Urothelium cell line (cell line): ENCODE measurements at places on chromosomes 6 and 20.

- no peak for DNase-seq
Measured at GRCh38 chr20:60583741-60584140, 625.5 kb downstream of the CDH26 start.

DNA sequence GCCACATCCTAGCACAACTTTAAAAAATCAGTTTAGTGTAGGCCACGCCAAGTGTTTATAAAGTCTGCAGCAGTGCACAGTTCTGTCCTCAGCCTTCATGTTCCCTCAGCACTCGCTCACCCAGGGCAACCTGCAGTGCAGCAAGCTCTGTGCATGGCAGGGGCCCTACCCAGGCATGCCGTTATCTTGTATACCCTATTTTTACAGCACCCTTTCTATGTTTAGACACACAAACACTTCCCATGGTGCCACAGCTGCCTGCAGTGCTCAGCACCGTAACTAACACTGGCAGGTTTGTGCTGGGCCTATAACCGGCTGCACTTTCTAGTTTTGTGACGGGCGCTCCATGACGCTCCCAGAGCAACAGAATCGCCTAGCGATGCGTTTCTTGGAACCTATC lies 43.8 kb downstream of the ZBTB46 start:
- DNase-seq, result no peak

- no peak for DNase-seq
Measured at GRCh38 chr6:54958446-54958845, 111.9 kb downstream of the FAM83B start.

GRCh38 chr6:157813191-157813590 lies 9.9 kb upstream of the SNX9 start:
- DNase-seq, result no peak

DNA sequence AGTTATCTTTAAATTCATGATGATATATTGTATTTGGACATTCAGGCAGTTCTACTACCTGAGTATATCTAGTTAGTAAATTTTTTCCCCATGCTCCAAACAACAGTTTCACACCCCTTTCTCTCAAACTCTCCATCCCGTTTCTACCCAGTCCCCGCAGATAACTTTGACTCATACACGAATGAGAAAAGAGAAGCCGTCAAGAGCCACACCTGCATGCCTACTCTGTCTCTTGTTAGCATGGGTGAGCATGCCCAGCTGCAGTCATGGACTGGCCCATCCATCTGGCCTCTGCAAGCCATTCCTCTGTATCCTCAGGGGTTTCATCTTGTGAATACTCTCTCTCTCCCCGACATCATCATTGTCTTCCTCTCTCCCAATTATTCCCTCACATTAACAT lies 41.5 kb downstream of the MYB start:
- DNase-seq, result no peak

GRCh38 chr6:57313711-57314471 lies 3.5 kb upstream of the PRIM2 start:
- peak; percentile 87 for DNase-seq

DNA sequence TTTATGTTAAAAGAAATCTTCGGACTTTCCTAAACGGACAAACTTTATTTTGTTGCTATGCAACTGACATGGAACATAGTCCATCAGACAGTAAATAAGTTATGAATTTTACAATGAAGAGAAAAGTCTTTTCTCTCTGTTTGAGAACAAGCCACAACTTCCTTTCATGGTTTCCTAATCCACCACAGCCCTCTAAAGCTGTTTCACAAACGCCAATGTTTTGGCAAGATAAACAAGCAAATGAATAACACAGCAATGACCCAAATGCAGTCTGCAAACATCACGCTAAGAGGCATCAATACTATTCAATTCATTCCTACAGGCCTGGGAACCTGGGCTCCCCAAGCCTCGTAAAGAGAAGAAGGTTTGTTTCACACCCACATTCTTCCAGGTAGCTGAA lies 60.4 kb downstream of the HAO1 start:
- no peak for DNase-seq

GRCh38 chr6:139159016-139159415 lies 24.1 kb downstream of the HECA start:
- no peak for DNase-seq

DNA sequence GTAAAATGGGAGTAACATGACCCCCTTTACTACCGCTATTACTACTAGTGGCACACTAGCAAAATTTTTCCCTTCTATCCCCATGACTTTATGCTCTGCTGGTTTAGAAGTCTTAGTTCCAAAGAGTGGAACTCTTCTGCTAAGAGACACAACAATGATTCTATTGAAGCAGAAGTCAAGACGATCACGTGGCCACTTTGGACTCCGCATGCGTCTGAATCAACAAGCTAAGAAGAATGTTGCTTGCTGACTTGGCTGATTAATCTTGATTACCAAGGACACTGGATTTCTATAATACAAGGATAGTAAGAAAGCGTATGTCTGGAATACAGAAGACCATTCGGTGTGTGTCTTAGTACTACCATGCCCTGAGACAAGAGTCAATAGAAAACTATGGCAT lies 244.7 kb upstream of the BTBD3 start:
- no peak for DNase-seq

GRCh38 chr6:134634966-134635365 lies 314.9 kb downstream of the ALDH8A1 start:
- no peak for DNase-seq

DNA sequence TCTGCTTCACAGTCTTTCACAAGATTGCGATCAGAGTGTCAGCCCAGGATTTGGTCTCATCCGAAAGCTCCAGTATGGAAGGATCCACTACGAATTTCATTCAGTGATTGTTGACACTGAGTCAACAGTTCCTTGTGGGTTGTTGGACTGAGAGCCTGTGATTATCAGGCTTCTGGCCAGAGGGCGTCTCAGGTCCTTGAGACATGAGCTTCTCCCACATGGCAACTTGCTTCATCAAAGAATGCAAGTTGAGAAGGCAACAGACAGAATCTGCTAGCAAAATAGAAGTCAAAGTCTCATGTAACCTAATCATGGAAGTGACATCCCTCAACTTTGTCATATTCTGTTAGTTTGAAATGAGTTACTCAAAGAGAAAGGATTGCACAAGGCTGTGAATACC lies 40.5 kb upstream of the PKHD1 start:
- DNase-seq, result no peak

GRCh38 chr6:40419377-40419776 lies 167.8 kb downstream of the LRFN2 start:
- DNase-seq, result peak; percentile 17

GRCh38 chr20:19890445-19891051 lies 126.6 kb upstream of the NAA20 start:
- DNase-seq, result no peak

- peak; percentile 58 for DNase-seq
Measured at GRCh38 chr6:97958134-97958533, 675.1 kb upstream of the MMS22L start.

GRCh38 chr20:44003609-44004008 lies 89.0 kb downstream of the TOX2 start:
- no peak for DNase-seq

GRCh38 chr6:10030942-10031537 lies 383.8 kb downstream of the TFAP2A start:
- DNase-seq, result peak; percentile 9

GRCh38 chr6:168609026-168609685 lies 168.2 kb downstream of the SMOC2 start:
- no peak for DNase-seq

DNA sequence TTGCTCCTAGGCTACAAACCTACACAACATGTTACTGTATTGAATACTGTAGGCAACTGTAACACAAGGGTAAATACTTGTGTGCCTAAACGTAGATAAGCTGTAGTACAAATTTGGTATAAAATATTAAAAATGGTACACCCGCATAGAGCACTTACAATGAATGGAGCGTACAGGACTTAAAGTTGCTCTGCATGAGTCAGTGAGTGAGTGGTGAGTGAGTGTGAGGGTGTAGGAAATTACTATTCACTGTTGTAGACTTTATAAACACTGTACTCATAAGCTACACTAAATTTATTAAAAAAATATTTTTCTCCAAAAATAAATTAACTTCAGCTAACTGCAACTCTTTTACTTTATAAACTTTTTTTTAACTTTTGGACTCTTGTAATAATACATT lies 391.6 kb downstream of the ADGRB3 start:
- no peak for DNase-seq

DNA sequence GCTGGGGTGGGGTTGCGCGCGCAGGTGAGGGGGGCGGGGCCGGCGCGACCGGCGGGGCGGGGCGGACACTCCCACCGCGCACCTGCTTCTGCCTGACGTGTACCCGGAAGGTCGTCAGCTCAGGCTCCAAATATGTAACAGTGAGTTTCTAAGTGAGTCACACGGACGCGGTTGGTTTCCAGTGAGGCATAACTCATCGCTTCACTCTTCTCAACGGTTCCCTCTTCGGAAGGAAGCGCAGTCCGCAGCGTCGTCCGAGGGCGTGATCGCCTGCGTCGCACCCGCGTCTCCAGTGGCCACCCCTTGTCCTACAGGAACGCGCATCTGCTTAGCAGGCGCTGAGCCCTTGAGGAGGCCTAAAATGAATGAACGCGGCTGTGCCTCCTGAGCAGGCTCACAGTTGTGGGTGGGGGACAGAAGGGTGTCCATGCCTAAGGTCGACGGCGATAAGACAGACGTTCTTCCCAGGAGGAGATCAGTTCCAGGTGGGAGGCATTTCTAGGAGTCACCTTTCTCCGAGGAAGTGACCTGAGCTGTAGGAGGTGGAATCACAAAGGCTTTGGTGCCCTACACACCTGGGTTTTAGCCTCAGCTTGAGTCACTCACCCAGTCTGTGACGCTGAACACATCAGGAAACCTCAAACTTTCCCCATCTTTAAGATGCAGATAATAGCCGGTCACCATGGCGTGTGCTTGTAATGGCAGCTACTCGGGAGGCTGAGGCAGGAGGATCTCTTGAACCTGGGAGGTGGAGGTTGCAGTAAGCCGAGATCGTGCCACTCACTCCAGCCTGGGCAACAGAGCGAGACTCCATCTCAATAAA lies 50.9 kb upstream of the EZR start:
- no peak for DNase-seq

DNA sequence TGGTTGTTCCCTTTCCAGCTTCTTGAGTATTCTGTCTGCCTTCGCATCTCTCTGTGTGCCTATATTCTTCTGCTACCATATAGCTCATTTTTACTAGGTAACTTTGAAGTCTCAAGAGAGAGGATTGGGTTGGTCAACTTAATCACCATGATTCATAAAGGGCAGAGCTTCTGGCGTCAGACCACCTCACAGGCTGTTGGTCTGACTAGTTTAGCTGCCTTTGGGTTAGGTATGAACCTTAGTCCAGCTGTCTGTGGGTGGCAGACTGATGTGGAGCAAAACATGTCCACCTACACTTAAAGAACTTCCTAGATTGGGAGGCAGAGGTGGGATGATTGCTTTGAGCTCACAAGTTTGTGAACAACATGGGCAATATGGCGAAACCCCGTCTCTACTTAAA lies 192.2 kb upstream of the SGK1 start:
- no peak for DNase-seq

DNA sequence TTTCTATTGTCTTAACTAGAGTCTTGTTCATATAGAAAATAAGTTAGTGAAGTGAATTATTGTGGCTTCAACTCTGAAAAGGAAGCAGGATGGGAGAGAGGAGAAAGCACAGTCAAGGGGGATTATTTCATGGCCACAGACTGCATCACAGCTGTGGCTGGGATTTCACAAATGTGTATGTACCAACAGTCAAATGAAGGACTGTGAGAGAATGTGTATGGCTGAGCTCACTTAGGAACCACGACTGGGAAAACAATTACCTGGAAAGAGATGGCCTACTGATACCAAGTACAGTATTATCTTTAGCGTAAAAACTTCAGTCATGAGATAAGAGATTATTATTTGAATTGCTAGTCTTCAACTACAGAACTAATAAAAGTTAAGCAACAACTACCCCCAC lies 54.9 kb downstream of the SESN1 start:
- no peak for DNase-seq

DNA sequence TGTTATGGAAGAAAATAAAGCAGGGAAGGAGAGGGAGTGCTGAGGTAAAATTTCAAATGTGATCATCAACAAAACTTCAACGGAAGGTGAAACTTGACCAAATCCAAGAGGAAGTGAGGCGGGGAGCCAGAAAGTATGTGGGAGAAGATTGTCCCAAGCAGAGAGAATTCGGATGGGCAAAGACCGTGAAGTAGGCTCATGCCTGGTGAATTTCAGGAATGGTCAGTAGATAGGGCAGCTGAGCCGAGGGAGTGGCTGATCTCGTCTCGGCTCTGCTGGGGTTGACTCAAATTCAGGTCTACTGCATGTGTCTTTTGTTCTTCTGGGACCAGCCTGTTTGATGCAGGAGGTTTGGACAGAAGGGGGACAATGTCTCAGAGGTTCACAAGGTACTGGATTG lies 7.0 kb upstream of the CSNK2A1 start:
- no peak for DNase-seq
